ENCODE measurements at places on chromosomes 7 and 10. TPM values are rescaled to one million over a fixed set of nuclear protein-coding genes. Genes with fewer than 3 reads are reported as not detected.

DNA sequence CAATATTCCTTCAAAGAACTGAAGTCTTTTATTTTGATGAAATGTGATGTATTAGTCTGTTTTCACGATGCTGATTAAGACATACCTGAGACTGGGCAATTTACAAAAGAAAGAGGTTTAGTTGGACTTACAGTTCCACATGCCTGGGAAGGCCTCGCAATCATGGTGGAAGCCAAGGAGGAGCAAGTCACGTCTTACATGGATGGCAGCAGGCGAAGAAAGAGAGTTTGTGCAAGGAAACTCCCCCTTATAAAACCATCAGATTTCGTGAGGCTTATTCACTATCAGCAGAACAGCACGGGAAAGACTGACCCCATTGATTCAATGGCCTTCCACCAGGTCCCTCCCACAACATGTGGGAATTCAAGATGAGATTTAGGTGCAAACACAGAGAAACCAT lies 750.3 kb upstream of the KCND2 start:
- no peak for DNase-seq

DNA sequence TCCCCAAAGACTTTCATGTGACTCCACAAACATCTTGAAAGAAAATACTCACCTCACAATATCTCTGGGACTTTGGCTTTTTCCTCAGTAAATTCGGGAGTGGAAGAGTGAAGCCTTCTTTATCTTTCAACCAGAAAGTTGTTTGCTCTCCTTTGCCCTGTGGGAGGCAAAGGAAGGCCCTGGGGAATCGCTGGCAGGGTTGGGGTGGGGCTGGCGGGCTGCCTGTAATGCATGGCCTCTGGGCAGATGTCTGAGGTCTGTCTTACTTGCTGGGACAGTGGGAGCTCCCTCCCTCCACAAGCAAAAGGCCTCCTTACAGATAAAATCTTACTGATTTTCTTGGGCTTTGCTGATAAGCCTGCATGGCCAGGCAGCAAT lies 24.9 kb downstream of the TECTB start:
- no peak for DNase-seq

DNA sequence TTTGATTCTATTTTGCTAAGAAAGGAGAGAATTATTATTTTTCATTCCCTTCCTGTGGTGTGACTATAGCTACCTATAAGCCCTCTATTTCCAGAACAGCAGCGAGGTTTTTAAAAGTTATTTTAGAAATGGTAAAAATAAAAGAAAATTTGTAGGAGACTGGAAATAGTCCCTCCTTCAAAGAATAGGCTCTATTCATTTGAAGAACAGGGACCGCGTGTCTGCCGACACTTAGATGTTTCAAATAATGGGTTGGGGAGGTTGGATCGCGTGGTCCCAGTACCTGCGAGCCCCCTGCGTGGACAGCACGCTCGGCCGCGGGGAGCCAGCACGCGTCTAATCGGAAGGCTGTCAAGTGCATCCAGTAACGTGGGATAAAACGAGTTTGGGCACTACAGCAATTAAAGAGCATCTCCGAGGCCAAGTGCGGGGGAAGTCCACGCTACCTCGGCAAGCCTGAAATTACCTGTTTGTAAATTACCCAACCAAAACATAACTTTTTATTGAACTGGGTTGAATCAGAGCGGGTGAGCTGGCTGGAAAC lies 1.0 kb downstream of the CACNA2D1 start:
- DNase-seq: no peak

UFSP1 gene
- total RNA-seq: 1.6 TPM

CYP3A4 gene
- total RNA-seq: not detected

- DNase-seq: no peak
Measured at GRCh38 chr7:69115788-69116187, 482.5 kb upstream of the AUTS2 start.

LRRC18 gene
- not detected for total RNA-seq

- no peak for DNase-seq
Measured at GRCh38 chr7:73838642-73839041, 3.7 kb downstream of the METTL27 start.

GRCh38 chr10:131774681-131775085 lies 126.1 kb upstream of the PPP2R2D start:
- DNase-seq: no peak

GRCh38 chr10:132506711-132507408 lies 30.7 kb upstream of the INPP5A start:
- no peak for DNase-seq

DNA sequence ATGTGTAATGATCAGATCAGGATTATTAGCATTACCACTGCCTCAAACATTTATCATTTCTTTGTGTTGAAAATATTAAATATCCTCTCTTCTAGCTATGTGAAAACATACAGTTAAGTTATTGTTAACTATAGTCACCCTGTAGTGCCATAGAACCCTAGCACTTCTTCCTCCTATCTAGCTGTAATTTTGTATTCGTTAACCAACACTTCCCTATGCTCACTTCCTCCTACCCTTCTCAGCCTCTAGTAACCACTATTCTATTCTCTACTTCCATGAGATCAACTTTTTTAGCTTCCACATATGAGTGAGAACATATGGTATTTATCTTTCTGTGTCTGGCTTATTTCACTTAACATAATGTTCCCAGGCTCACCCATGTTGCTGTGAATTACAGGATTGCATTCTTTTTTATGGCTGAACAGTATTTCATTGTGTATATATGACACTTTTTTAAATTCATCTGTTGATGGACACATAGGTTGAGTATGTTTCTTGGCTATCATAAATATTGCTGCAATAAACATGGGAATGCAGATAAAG lies 132.7 kb upstream of the RHOBTB1 start:
- no peak for DNase-seq

DNA sequence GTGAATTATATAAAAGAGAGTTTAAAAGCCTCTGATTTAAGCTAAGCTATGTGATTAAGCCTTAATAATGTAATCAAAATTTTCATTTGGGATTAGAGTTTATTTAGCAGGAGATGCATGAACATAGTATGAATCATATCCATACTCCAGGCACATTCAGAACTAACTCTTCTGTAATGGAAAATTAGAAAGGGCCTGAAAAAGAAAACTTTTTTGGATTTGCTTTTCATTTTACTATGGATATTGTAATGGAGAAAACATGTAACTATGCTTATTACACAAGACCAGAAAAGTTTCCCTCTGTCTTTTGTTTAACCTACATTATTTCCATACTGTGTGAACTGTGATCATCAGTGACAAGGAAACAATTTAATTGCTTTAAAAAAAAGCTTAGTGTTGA lies 22.0 kb downstream of the TES start:
- no peak for DNase-seq

DNA sequence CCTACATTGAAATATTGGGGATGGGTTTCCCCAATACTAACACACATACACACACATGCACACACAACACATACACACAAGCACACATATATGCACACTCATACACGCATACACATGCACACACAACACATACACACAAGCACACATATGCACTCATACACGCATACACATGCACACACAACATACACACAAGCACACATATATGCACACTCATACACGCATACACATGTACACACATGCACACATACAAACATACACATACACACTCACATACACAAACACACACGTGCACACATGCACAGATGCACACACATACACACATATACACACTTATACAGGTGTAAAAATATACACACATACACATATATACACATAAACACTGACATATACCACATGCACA lies 127.4 kb upstream of the C7orf33 start:
- DNase-seq: no peak

EGFR gene
- 67.2 TPM for total RNA-seq

- DNase-seq: no peak
Measured at GRCh38 chr10:69866246-69866687, 64.6 kb downstream of the COL13A1 start.

DNA sequence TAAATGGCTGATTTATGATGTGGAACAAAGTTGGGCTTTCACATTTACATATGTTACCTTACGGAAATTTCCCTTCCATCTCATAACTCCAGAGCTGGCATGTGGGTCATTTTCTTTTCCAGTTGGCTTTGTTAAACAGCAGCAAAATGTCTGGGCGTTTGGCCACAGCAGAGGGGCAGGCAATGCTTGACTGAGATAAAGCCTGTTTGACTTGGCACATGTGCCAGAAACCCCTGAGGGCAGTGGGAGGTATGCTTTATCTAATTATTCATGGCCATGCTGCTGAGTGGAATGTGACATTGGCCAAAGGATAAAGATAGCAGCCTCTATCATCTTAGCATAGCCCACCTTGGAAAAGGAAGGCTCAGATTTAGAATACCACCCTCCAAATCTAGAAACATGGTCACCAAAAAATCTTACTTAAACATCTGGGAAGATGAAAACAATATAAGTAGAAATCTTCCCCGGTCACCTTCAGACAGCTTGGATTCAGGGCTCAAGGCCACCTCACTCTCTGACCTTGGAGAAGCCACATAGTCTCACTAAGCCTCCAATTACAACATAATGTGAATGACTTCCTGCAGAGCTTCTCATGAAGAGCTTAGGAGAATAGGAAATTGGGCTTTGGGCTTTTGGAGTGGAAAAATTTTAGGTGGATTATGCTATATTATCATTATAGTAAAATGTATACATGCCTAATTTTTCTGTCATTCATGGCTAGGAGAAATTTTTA lies 101.5 kb downstream of the GRM3 start:
- DNase-seq: no peak

GRCh38 chr7:138030679-138031351 lies 28.9 kb upstream of the CREB3L2 start:
- no peak for DNase-seq

DNA sequence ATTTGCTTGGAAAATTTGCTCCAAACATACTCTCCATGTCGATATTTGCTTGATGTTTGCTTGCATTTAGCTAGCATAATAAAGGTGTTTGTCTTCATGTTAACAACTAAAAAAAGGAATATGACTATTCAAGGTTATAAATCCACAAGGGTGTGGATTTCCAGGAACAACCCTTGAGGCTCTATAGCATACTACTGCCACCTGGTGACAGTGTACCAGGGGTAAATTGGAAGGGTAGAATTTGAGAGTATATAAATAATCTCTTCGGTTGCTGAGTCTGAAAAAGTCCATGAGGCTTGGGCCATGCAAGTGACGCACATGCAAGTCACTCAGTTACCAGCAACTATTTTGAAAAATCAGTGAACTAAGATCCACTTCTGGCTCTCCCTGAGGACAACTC lies 68.4 kb downstream of the SLIT1 start:
- no peak for DNase-seq

CHRM2 gene
- total RNA-seq: not detected

- DNase-seq: no peak
Measured at GRCh38 chr7:111098011-111098925, 7.3 kb downstream of the LRRN3 start.

DNA sequence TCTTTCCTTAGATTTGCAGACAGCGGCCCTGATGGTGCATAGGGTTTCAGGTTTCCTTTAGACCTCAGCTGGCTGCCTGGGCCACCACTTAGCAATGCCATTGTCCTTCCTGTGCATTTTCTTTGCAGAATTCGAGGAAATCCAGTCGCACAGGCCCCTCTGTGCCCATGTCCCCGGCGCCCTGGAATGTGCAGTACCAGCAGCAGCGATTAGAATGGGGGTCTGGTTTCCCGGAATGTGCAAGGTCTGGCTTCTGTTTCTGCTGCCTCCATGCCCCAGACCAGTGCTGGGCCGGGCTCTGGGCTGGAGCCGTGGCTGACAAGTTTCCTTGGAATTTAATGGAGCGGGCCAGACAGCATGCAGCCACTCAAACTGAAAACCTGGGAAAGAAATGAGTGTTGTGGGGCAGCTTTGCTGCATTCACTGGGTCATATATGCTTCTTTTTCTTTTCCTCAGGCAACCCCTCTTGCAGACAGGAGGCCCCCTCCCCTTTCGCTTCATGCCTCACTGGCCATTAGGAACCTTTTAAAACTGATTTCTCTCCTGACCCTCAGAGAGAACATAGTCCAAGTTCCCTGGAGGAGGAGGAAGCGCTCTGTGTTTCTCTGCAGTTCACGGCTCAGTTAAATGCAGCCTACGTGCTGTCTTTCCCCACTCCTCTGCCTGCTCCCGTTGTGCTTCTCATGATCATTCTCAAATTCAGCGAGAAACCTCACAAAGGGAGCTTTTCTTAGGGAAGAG lies 14.4 kb downstream of the HTRA1 start:
- DNase-seq: no peak

HOXA5 gene
- total RNA-seq: 19.1 TPM

DNA sequence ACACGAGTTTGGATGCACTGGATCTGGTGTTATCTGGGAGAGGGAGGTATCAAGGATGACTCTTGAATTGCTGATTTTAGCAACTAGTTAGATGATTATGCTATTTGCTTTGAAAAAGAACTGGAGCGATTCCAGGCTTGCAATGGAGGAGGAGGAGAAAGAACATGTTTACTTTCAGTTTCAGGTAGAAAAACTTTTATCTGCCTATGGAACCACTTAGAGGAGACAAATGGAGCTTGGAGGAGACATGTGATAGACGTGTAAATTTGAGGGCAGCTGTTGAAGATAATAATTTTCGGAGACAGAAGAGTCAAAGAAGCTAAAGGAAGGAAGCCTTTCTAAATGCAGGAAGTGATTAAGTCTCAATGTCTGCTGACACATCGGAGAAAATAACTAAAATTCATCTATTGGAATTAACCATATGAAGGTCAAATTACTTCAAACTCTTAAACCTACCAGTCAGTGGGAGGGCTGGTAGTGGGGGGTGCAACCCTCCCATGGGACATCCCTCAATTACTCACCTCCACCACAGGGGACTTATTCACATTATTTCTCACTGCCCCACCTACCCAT lies 56.4 kb upstream of the GNAI1 start:
- DNase-seq: no peak

DNA sequence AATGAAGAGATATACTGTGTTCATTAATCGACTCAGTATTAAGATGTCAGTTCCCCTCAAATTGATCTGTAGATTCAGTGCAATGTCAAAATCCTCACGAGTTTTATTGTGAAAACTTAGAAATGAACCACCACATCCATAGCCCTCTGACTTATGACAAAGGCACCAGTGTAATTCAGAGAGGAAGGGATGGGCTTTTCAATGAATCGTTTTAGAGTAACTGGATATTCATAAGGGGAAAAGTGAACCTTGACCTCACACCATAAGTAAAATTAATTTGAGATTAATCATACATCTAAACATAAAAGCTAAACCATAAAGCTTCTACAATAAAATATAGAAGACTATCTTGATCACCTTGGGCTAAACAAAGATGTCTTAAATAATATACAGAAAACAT lies 128.1 kb downstream of the ELFN1 start:
- no peak for DNase-seq

- no peak for DNase-seq
Measured at GRCh38 chr7:121330053-121330833, 1.4 kb downstream of the WNT16 start.

GRM3 gene
- not detected for total RNA-seq

TUBAL3 gene
- total RNA-seq: 0.34 TPM

DNA sequence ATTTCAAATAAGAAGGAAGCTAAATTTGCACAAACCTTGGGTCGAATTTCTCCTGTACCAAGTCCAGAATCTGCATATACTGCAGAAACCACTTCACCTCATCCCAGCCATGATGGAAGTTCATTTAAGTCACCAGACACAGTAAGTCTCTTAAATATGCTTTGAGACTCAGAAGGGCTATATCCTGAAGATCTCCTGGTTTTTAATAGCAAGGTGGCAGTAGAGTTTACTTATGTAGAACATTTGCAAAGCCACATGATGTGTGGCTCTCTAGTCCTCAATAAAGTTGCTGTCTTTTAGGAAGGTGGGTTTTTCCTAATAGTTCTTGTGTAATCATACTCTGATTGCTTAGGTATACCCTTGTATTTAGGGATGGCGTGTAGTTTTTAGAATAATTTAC lies 8.7 kb downstream of the DBF4 start:
- DNase-seq: no peak

All from kidney epithelial cell (primary cell).